ENCODE measurements at places on chromosomes 5 and 9. TPM values are rescaled to one million over a fixed set of nuclear protein-coding genes. Genes with fewer than 3 reads are reported as not detected.

Gene RFX3
- total RNA-seq, result 30.8 TPM

Gene SPARC
- total RNA-seq, result 0.47 TPM

Gene DMRTA1
- not detected for total RNA-seq

Gene TMC1
- not detected for total RNA-seq

Gene ORM2
- not detected for total RNA-seq

Gene LURAP1L
- total RNA-seq, result not detected

Gene RAB3C
- total RNA-seq, result not detected

Gene LRRC70
- 0.83 TPM for total RNA-seq

Gene FBXW5
- 123 TPM for total RNA-seq

Gene ST8SIA4
- 27.7 TPM for total RNA-seq

- H3K36me3 ChIP-seq, result no peaks in the 10 kb centered on the region
- peak overlapping the region; percentile 30 for H3K4me3 ChIP-seq
- peaks cover 12% of the 10 kb centered on the region for H3K4me1 ChIP-seq
- no peak for DNase-seq
- H3K27ac ChIP-seq, result no peak overlapping the region
These were observed 477 bp upstream of the GBGT1 start for GRCh38 chr9:133164191-133164590.

- H3K27me3 ChIP-seq, result no peaks in the 10 kb centered on the region
- H3K4me3 ChIP-seq, result no peak overlapping the region
These were observed 16.1 kb upstream of the SPIN1 start for GRCh38 chr9:88372103-88372654.

DNA sequence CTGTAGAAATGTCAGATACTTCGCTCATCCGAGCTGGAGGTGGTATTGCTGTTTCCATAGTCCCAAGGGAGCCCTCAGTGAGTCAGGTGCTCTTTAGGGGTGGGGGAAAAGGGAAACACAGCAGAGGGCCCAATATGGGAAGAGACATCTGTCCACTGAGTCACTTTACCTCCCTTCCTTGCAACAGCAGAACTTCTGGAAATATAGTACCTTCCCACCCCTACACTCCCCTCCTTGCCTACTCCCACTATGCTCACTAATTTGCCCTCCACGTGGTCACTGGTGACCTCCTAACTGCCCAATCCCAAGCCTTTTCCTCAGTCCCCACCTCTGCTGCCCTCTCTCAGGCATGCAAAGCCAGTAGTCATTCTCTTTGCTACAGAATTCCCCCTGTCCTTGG lies 1.9 kb downstream of the HK3 start:
- H3K27ac ChIP-seq, result no peak overlapping the region
- peaks cover 10% of the 10 kb centered on the region for H3K4me1 ChIP-seq
- DNase-seq, result no peak
- H3K4me3 ChIP-seq, result no peak overlapping the region
- H3K36me3 ChIP-seq, result no peaks in the 10 kb centered on the region
- no peaks in the 10 kb centered on the region for H3K27me3 ChIP-seq

GRCh38 chr5:93088592-93089389 lies 492.2 kb downstream of the NR2F1-AS1 start:
- H3K4me3 ChIP-seq, result no peak overlapping the region
- H3K36me3 ChIP-seq, result no peaks in the 10 kb centered on the region
- DNase-seq, result no peak
- no peak overlapping the region for H3K27ac ChIP-seq
- H3K27me3 ChIP-seq, result no peaks in the 10 kb centered on the region
- H3K4me1 ChIP-seq, result no peaks in the 10 kb centered on the region

- peaks cover 36% of the 10 kb centered on the region for H3K4me1 ChIP-seq
- no peak for DNase-seq
- no peak overlapping the region for H3K4me3 ChIP-seq
These were observed 93.9 kb upstream of the LMX1B start for GRCh38 chr9:126519660-126520420.

GRCh38 chr9:131517761-131518190 lies 13.3 kb downstream of the UCK1 start:
- H3K4me1 ChIP-seq, result no peaks in the 10 kb centered on the region
- H3K27ac ChIP-seq, result no peak overlapping the region
- H3K27me3 ChIP-seq, result no peaks in the 10 kb centered on the region

DNA sequence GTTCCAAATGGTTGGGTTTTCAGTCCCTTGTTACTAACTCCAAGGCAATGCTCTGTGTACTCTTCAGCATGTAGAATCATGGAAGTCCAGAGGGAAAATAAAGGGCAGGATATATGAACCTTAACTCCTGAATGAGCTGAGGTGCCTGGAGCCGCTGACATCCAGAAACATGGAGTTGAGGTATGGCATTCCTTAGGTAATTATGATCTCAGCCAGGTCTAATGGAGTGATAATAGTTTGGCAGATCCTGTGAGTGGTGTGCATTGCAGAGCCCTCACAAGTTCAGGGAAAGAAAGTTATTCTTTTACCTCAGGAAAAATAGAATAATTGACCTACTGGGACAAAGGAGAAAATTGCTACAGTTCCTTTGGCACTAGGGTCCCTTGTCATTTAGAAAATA lies 369.1 kb downstream of the ZNF608 start:
- no peak overlapping the region for H3K4me3 ChIP-seq
- no peaks in the 10 kb centered on the region for H3K4me1 ChIP-seq
- H3K36me3 ChIP-seq, result no peaks in the 10 kb centered on the region
- H3K27ac ChIP-seq, result no peak overlapping the region
- DNase-seq, result no peak

DNA sequence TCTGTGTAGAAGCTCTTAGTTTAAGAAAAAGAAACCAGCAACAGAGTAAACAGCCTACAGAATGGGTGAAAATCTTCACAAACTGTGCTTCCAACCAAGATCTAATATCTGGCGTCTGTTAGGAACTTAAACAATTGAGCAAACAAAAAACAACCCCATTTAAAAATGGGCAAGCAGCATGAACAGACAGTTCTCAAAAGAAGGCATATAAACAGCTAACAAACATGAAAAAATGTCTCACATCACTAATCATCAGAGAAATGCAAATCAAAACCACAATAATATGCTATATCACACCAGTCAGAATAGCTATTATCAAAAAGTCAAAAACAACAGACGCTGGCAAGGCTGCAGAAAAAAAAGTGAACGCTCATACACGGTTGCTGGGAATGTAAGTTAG lies 83.7 kb upstream of the CCDC152 start:
- no peak overlapping the region for H3K27ac ChIP-seq
- H3K36me3 ChIP-seq, result no peaks in the 10 kb centered on the region
- H3K27me3 ChIP-seq, result no peaks in the 10 kb centered on the region
- H3K4me3 ChIP-seq, result no peak overlapping the region
- no peak for DNase-seq

GRCh38 chr9:78038620-78039300 lies 7.1 kb upstream of the GNAQ start:
- DNase-seq, result no peak
- no peaks in the 10 kb centered on the region for H3K36me3 ChIP-seq
- H3K4me1 ChIP-seq, result peaks cover 19% of the 10 kb centered on the region
- no peak overlapping the region for H3K4me3 ChIP-seq

- peaks cover 21% of the 10 kb centered on the region for H3K4me1 ChIP-seq
- no peak overlapping the region for H3K27ac ChIP-seq
- H3K27me3 ChIP-seq, result no peaks in the 10 kb centered on the region
- H3K36me3 ChIP-seq, result no peaks in the 10 kb centered on the region
These were observed 188.7 kb downstream of the PIK3R1 start for GRCh38 chr5:68404246-68404645.

DNA sequence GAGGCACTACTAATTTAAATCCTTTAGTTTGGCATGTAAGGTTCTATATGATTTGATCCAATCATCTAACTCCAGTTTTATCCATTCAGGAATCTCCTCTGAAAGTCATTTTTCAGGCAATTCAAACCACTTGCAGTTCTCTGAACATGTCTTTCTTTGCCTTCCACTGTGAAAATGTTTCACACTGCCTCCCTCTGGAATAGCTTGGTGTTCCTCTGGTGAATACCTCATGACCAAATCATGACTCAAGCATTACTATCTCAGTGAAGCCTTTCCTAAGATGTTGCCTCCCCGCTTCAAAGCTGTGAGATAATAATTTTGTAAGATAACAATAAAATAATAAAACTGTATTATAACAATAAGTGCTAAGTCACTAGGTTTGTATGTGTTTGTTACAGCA lies 981.1 kb downstream of the DTWD2 start:
- no peaks in the 10 kb centered on the region for H3K4me1 ChIP-seq
- no peak overlapping the region for H3K27ac ChIP-seq
- no peaks in the 10 kb centered on the region for H3K36me3 ChIP-seq
- no peak for DNase-seq
- no peak overlapping the region for H3K4me3 ChIP-seq
- H3K27me3 ChIP-seq, result no peaks in the 10 kb centered on the region

DNA sequence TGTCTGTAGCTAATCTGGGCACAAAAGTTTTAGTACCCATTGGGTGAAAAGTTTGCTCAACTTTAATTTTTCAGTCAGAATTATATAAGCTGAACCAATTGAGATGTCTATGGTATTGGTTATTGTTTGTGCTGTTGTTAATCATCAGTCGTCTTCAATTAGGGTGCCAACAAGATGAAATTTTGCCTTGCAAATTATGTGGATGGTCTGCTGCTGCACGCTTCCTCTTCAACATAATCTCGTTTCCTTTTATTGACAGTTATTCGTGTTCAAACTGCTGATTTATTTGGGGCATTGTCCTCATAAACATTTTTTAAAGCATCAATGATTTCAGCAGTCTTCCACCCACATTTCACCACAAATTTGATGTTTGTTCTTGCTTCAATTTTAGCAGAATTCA lies 194.0 kb downstream of the HTR1A start:
- no peak for DNase-seq
- H3K4me1 ChIP-seq, result no peaks in the 10 kb centered on the region
- H3K27ac ChIP-seq, result no peak overlapping the region
- no peak overlapping the region for H3K4me3 ChIP-seq

DNA sequence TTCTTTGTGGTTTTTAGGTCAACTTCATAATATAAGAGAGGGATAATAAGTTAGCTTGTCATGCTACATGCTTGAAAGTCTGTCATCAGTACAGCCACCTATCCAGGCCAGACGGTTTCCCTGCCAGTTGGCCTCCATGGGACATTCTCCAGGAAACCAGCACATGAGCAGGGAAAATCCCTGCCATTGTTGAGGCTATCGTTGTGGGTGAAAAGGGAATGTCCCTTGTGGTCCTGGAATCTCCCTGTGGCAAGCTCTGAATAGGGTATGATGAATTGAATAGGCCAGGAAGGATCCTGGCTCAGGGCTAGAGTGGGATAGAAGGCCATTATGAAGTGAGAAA lies 12.3 kb downstream of the F2RL1 start:
- H3K27ac ChIP-seq, result no peak overlapping the region
- no peaks in the 10 kb centered on the region for H3K36me3 ChIP-seq
- H3K4me1 ChIP-seq, result no peaks in the 10 kb centered on the region
- no peaks in the 10 kb centered on the region for H3K27me3 ChIP-seq

- no peaks in the 10 kb centered on the region for H3K4me1 ChIP-seq
- H3K36me3 ChIP-seq, result no peaks in the 10 kb centered on the region
- H3K27ac ChIP-seq, result no peak overlapping the region
These were observed 325.1 kb downstream of the GADD45G start for GRCh38 chr9:89929673-89930480.

DNA sequence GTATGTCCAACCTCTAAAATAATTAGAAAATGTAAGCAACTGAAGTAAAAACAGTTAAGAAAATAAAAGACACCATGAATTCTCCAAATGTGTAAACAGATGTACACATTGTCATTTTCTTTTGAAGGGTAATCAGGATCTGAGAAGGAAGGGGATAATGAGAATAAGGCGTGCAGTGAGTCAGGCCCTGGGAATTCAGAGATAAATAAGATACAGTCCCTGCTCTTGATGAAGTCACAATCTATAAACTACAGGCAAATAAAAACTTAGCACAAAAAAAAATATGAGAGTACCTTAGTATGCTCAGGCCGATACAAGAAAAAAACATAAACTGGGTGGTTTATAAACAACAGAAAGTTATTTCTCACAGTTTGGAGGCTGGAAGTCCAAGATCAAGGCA lies 315.3 kb downstream of the DNAH5 start:
- H3K4me1 ChIP-seq, result no peaks in the 10 kb centered on the region
- no peaks in the 10 kb centered on the region for H3K36me3 ChIP-seq
- H3K4me3 ChIP-seq, result no peak overlapping the region
- DNase-seq, result no peak
- no peaks in the 10 kb centered on the region for H3K27me3 ChIP-seq
- no peak overlapping the region for H3K27ac ChIP-seq

GRCh38 chr5:135208555-135208902 lies 174.5 kb upstream of the PITX1 start:
- no peaks in the 10 kb centered on the region for H3K36me3 ChIP-seq
- H3K4me3 ChIP-seq, result no peak overlapping the region
- no peak for DNase-seq
- H3K27me3 ChIP-seq, result no peaks in the 10 kb centered on the region
- no peaks in the 10 kb centered on the region for H3K4me1 ChIP-seq

- no peaks in the 10 kb centered on the region for H3K36me3 ChIP-seq
- no peak overlapping the region for H3K4me3 ChIP-seq
- no peak overlapping the region for H3K27ac ChIP-seq
- DNase-seq, result no peak
- H3K27me3 ChIP-seq, result no peaks in the 10 kb centered on the region
- H3K4me1 ChIP-seq, result peaks cover 18% of the 10 kb centered on the region
These were observed 53.8 kb downstream of the TIMD4 start for GRCh38 chr5:156909180-156909579.

DNA sequence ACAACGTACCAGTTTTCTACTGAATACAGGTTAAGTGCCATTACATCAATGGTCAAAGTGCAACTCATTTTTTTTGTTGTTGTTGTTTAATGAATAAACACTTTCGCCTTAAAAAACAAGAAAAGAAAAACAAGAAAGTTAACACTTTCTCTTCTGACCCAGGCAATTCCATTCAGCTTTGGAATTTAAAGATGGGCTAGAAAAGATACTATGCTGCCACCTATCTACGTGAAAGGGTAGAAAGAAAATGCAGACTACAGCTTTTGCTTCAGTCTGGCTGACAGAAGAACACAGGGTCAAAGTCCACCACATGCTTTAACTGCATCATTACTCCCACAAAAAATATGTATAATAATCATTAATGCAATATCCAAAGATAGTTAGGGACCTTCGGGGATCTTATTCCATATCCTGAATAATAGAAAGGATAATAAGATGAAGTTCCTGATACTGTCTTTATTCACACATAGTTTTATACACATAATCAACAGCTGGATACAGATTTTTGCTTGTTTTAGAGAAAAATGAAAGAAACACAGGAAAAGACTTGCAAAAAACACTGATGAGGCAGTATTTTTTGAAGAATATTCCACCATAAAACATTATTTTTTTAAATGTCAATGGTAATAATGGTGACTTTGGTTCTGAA lies 40.4 kb downstream of the ZDHHC21 start:
- H3K4me1 ChIP-seq, result no peaks in the 10 kb centered on the region
- H3K27ac ChIP-seq, result no peak overlapping the region
- no peaks in the 10 kb centered on the region for H3K36me3 ChIP-seq
- no peaks in the 10 kb centered on the region for H3K27me3 ChIP-seq
- H3K4me3 ChIP-seq, result no peak overlapping the region

- DNase-seq, result no peak
- H3K4me3 ChIP-seq, result no peak overlapping the region
- no peak overlapping the region for H3K27ac ChIP-seq
These were observed 533.4 kb downstream of the PSAT1 start for GRCh38 chr9:78830301-78830700.

Data from CD4-positive, alpha-beta memory T cell (primary cell).